ENCODE measurements at places on chromosomes 12 and 14. TPM values are rescaled to one million over a fixed set of nuclear protein-coding genes. Genes with fewer than 3 reads are reported as not detected.

GRCh38 chr14:21723431-21724045 lies 49.9 kb upstream of the OR4E1 start:
- DNase-seq, result no peak

The NPFF gene
- not detected for polyA plus RNA-seq

DNA sequence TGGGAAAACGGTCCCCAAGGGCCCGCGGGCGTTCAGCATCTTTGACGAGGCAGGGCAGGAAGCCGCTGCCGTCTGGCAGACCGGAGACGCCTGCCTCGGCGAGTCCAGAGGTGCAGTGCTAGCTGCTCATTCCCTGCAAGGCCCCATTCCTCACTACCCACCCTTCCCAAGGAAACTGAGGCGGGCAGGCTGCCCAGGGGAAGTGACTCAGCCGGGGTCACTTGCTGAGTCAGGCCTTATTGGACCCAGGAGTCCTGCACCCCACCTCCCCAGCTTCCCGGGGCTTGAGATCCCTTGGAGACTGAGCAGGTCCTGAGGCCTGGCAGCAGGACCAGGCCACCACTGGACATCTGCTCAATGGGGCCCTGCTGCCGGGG lies 3.7 kb downstream of the SH2B3 start:
- no peak for DNase-seq

The GMFB gene
- polyA plus RNA-seq, result 94.3 TPM

DNA sequence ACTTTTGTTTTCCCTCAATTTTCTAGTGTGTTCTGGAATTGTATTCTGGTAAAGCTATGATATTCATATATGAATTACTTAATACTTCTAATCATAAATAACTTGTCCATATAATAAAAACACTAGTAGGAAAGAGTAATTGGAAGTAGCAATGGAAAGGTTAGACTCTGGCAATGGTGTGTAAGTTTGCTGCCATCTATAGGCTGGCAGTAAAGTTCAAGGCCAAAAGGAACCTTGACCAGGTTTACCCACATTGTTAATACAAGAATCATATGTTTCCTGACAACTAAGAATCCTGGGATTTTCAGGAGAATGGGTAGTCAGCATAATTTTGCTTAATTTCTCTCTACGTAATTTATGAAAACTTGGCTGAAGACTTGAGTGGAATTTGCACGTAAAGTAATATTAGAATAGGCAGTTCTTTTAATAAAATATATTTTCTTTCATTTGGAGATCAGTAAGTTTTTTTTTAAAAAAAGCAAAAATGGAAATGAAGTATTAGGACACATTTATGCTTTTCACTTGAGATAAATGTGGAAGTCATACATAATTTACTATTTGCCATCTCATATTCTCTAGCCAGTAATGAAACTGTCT lies 926.7 kb downstream of the GALC start:
- no peak for DNase-seq

DNA sequence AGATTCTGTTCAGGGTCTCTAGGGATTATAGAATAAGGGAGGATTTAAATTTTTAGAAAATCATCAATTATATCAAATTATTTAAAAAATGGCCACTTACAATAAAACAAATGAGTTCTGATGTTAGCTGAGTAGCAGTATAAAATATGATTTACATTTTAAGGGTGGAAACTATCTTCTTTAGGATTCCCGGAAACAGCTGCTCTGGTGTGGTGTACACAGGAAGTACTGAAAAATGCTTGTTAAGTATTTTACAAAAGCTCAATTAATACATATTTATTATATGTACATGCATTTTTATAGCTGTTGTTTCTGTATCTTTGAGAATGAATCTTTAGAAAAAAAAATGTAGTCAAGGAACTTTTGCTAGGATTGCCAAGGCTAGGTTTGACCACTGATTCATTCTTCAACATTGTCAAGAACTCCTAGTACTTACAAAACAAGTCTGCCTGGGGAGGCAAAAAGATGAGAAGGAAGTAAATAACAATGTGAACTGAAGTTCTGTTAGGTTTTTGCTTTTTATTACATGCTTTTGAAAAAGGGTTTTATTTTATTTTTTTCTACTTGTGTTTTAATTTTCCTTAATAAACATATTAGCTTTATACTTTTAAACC lies 48.0 kb downstream of the ARF6 start:
- DNase-seq, result no peak

GRCh38 chr14:103542605-103543088 lies 13.7 kb downstream of the TRMT61A start:
- no peak for DNase-seq

DNA sequence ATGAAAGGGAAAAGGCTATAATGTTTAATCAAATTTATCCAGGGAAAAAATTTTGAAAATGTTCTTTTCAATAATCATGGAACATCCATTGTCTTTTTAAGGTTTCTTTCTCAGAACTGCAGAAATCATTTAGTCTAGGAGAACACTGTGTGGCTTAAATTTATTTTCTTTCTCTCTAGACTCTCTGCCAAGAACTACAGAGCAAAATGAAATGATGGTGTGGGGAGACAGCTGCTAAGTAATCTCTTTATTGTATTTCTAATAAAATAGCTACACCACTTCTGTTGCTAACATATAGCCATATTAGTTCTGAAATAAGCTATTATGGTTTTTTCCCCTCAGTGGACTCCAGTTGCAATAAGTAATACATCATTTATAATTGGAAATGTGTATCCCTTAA lies 120.9 kb downstream of the EFCAB11 start:
- DNase-seq, result no peak

- DNase-seq, result no peak
These were observed 6.0 kb downstream of the ZNF219 start for GRCh38 chr14:21092273-21093011.

- no peak for DNase-seq
These were observed 15.2 kb upstream of the LRP1-AS start for GRCh38 chr12:57162553-57163125.

The IRAK3 gene
- polyA plus RNA-seq, result 2.8 TPM

DNA sequence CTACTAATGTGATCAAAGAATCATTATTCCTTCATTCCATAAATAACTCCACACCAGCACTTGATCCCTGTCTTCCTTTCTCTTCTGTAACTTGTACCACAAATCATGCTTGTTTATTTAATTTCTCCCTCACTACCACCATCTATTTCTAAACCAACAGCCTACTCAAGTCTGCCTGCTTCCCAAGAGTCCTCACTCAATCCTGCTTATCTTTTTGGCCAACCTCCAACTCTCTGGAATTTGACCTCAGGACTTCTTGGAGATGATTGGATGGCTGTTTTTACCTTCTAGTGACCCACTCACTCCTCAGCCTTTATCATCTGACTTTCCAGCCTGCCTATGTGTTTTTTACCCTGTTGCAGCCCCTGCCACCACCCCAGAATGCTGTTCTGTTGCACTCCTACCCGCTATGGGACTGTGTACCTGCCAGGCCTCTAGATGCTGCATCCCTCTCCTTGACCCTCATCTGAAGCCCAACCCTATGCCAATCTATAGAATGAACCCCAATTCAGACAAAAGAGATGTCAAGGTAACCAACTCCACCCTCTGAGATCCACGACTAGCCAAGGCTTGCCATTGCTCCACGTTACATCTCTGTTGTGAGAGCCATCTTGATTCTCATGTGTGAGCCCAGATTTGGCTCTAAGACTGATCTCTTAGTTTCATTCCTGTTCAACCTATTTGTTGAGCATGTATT lies 150.2 kb upstream of the PLEKHG7 start:
- no peak for DNase-seq

GRCh38 chr14:89619596-89619995 lies 202.6 kb upstream of the FOXN3 start:
- no peak for DNase-seq
